NCI-H748 treated with DMSO at 0.1 percent for 48 hours (cell line): ENCODE measurements at places on chromosomes 12 and 14.

DNA sequence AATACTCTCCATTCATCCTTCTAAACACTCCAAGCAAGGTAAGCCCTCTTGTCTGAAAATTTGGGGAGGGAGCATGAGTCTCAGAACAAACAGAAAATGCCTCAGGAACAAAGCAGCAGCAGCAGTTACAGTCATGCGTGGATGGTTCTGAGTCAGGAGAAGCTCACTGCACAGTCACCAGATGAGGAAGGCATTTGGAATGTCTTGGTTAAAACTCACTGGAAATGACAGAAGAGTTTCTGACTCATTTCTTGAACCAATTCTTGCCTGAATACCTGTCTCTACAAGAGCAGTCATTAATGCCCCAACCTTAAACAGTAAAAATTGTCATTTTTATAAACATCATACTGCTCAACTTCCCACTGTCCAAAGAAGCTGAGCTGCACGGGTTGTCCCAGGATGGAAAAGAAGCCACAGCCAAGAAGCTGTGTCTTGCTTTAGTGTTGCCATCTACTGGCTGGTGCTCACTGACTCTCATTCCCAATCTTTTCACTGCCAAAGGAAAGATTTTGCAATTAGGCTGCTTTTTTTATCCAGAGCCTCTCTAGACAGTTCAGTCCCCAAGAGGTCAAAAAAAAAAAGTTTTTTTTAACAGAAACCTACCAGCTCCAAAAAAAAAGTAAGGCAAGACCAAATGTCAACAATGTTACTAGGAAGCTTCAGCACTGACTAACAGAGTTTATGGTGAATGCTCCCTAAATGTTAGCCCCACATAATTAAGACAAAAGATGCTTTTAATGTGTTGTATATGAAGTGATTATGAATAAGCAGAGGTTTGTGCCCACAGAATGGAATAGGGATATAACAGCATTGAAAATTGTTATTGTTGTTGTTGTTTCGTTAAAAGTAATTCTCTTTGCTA, 40.4 kb downstream of the KICS2 start:
- peak; percentile 42 for DNase-seq

GRCh38 chr14:97546491-97547230, 749.5 kb downstream of the VRK1 start:
- DNase-seq = no peak

- DNase-seq = peak; percentile 0
These were observed 29.0 kb downstream of the PDE6H start for GRCh38 chr12:15001733-15002382.

DNA sequence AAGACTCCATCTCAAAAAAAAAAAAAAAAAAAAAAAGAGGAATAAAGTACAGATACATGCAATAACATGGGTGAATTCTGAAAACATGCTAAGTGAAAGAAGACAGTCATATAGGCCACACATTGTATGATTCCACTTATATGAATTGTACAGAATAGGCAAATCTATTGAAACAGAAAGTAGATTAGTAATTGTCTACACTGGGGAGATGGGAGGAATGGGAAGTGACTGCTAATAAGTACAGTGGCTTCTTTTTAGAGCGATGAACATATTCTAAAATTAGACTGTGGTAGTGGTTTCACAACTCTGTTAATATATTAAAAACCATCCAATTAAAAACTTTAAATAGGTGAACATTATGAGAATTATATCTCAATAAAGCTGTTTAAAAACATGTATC, 74.4 kb downstream of the ANKS1B start:
- no peak for DNase-seq

- no peak for DNase-seq
These were observed 36.7 kb upstream of the GPATCH2L start for GRCh38 chr14:76115010-76115422.

DNA sequence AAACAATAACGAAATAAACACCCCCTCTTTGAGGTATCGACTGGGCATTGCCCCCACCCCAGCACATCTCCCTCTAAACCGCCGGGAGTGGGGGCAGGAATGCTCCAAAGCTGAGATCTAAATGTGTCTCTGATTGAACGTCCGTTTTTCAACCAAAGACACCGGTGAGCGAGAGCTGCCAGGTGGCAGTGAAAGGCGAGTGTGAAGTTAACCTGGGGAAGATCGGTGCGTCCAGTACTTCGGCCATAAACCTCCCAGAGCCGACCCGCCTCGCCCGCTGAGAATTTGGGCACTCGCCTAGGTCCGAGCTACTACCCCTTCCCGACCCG, 625 bp downstream of the ANGEL1 start:
- no peak for DNase-seq

- no peak for DNase-seq
These were observed 44.8 kb upstream of the TMPO start for GRCh38 chr12:98470469-98471082.

- no peak for DNase-seq
These were observed 72.9 kb downstream of the CDK17 start for GRCh38 chr12:96327346-96327745.

- DNase-seq = no peak
These were observed 723.3 kb upstream of the FLRT2 start for GRCh38 chr14:84806622-84807021.

DNA sequence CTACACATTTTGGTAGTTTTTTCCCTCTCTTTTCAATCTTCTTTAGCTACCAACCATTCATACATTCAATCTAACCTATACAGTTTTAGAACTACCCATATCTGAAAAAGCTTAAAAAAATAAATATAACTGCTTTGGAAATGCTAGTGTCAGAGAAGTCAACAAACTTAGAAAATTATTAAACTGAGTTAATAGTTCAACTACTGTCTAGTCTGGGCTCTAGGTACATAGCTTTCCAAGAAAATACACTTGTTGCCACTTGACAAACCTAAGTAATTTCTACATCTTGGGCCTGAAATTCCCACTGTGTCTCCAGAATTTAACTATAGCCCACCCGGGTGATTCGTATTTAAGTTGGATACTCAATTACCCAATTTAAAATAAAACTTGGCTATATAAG, 22.1 kb downstream of the GTF2A1 start:
- DNase-seq = no peak

DNA sequence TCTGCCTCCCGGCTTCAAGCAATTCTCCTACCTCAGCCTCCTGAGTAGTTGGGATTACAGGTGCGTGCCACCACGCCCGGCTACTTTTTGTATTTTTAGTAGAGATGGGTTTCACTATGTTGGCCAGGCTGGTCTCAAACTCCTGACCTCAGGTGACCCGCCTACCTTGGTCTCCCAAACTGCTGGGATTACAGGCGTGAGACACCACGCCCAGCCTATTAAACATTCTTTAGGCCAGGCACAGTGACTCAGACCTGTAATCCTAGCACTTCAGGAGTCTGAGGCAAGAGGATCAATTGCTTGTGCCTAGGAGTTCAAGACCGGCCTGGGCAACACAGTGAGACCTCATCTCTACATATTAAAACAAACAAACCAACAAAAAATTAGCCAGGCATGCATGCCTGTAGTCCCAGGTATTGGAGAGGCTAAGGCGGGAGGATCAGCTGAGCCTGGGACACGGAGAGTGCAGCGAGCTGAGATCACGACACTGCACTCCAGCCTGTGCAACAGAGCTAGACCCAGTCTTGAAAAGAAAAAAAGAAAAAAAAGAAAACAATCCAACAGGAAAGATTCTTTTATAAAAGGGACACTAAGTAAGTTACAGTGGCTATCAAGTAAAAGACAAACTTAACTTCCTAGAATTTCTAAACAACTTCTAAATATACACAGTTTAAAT, 70.2 kb downstream of the HECTD1 start:
- no peak for DNase-seq

- DNase-seq = no peak
These were observed 10.9 kb downstream of the LRTM2 start for GRCh38 chr12:1830981-1831963.

DNA sequence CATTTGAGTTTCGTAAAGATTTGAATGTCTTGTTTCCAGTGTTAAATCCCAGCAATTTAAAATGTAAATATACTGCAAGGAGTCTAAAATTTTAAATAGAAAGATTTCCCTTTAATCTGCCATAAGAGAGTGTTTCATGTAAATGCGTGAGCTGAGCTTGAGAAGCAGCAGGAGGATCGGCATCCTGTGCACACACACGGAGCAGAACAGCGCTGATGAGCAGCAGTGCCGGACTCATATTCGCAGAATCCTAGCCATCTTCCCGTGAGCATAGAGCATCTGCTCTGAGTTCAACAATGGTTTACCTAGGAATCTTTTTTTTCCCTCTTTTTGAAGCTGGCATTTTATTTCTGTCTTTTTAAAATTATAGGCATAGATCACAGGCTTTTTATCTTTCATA, 29.8 kb upstream of the AMN start:
- DNase-seq = no peak

DNA sequence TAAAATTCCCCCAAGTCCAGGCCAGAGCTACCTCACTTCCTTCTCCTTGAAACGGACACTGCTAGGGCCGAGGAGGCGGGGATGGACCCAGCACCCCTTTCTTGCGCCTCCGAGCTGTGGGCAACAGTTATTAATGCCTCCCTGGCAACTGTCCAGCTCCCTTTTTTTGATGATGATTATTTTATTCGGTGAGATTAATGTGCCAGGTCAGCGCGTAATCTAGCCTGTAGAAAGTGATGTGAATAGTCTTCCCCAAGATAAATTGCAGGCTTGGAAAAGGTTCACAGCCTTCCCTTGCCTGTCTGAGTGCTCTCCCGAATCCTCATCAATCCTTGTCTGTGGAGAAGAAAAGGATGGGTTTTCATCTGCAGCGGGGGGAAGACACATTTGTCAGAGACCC, 54.3 kb downstream of the RNFT2 start:
- DNase-seq = no peak

- DNase-seq = no peak
These were observed 1044.8 kb downstream of the BCL11B start for GRCh38 chr14:98227000-98227726.

DNA sequence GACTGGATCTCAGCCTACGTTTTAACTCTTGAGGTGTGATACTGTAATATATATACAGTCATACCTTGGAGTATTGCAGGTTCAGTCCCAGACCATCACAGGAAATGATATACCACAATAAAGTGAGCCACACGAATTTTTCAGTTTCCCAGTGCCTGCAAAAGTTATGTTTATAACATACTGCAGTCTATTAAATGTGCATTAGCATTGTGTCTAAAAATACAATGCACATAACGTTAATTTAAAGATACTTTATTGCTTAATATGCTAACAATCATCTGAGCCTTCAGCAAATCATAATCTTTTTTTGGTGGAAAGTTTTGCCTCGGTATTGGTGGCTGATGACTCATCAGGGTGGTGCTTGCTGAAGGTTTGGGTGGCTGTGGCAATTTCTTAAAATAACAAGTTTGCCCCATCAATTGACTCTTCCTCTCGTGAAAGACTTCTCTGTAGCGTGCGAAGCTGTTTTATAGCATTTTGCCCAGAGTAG, 18.9 kb downstream of the PYROXD1 start:
- DNase-seq = no peak

- DNase-seq = no peak
These were observed 29.4 kb upstream of the DENND5B start for GRCh38 chr12:31620311-31620710.

DNA sequence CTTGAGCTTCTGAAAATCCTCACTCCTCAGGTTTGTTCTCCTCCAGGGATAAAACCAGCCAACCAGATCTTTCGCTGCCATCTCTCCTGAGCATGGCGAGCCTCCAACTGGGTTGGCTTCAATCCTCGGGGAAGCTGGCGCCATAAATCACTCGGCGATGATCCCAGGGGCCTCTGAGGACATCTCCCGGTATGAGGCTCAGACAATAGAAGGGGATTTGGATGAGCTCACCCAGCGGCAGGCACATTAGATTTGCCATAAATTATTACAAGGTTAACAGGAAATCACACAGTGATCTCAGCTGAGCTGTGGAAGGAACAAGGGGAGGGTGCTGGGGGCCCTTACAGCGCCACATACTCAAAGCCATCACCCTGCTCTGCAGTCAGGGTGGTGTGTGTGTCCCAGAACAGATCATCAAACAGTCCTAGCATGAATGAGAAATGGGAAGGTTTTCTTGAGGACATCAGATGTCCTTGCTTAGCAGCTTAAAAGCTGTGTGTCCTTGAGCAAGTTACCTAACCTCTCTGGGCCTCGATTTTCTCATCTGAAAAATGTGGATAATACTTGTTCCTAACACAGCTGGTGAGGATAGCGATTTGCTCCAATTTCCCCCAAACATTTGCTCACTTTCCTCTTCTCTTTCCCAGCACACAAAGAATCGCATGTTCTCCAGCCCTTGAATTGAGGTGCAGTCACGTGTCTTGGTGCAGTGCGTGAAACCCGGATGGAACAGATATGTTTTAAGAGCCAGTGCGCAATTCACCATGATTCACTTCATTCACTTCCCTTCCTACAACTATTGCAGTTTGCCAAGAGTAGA, 142.8 kb downstream of the SCARB1 start:
- no peak for DNase-seq

DNA sequence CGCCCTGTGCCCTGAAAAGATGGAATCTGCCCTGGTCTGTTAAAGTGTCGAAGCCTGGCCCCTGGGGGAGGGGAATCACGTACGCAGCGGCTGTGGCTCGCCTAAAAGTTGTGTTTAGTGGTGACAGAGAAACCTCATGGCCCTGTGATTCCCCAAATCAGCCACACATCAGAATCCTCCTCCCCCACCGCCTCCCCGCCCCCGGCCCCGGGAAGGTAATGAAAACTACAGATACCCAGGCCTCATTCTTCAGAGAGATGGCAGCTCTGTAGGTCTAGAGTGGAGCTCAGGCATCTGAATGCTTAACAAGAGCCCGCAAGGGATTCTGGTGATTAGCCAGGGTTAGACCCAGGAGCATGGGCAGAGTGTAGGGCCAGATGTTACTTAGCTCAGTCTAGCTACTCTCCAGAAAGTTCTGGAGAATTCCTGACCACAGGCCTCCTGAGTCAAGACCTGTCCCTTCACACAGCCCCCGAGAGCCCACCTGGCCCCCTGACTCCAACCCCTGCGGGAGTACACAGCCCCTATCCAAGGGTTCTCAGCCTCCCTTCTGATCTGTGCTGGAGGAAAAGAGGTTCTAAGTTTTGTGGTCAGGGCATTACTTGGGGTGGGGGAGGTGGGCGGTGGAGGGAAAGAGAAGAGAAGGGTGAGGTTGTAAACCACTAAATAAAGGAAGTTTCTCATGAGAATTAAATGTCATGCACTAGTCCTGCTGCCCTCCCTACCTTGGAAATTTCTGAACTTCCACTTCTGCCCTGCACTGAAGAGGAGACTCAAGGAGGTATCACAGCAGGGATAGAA, 114.8 kb downstream of the PLXNC1 start:
- DNase-seq = no peak

GRCh38 chr14:65007202-65007601, 20.5 kb downstream of the FNTB start:
- DNase-seq = no peak

DNA sequence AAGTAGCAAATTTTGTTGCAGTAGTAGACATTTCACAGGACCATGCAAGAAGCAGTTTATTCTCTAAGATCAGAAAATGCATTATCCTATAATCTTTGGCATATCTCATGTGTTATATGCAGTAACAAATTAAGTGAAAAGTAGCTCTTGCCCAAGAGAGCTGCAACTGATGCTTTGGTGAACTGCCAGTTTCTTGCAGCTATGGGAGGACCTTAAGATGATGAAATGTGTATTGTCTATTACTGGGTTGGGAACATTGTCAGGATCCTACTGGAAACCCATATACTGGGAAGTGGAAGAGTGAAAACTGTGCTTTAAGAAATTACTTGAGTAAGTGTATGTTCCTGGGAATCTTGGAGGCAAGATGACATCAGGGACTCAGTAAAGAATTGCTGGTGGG, 238.8 kb downstream of the DACT1 start:
- DNase-seq = no peak

- DNase-seq = no peak
These were observed 1324.1 kb downstream of the AACS start for GRCh38 chr12:126389220-126389841.

GRCh38 chr12:96108321-96108720, 72.9 kb upstream of the LTA4H start:
- no peak for DNase-seq
